ENCODE measurements at places on chromosomes 6 and 20.

DNA sequence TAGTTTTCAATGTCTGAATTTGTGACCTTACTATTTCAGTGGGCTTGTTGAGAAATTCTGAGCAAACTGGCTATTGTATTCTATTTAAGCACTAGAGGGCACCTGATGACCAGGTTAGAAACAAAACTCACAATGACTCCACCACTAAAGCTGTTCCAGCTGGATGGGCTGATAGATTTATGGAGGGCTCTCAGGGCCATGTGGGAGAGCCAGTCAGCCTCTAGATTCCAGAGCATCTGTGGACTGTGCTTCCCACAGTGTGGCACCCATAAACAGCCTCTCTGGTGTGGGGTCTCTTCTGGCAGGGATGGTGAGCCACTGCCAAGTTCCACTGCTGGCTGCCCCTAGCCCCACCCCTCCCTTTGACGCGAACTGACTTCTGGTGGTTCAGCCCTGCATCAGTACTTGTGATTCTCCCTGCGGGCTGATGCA lies 29.2 kb downstream of the C6orf58 start:
- no peak for DNase-seq

GRCh38 chr6:43257367-43258145 lies 14.3 kb downstream of the TTBK1 start:
- peak; percentile 12 for DNase-seq

- DNase-seq = peak; percentile 14
These were observed 26.2 kb downstream of the SLC16A10 start for GRCh38 chr6:111113336-111114086.

- DNase-seq = no peak
These were observed 111.1 kb downstream of the FOXC1 start for GRCh38 chr6:1720620-1721322.

- DNase-seq = no peak
These were observed 211.1 kb downstream of the BMP7 start for GRCh38 chr20:57055345-57055744.

GRCh38 chr6:29016559-29017427 lies 11.7 kb upstream of the ZNF311 start:
- DNase-seq = peak; percentile 85

- DNase-seq = no peak
These were observed 64.6 kb downstream of the SNX5 start for GRCh38 chr20:17904027-17904426.

DNA sequence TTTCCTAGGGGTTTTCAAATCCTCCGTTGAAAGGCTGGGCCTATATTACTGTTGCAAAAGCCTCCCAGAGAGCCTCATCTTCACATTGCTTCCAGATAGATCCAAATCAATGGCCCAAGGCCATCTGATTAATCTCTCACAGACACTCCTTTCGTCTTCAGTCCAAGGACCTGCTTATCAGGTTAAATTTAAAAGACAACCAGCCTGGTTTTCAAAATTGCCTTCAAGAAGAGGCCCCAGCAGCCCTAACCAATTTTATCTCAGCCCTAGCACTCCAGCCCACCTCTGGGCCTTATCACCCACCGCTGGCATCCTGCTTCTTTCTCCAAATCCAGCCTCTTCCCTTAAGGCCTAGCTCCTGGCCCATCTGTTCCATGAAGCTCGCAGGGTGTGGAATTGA lies 15.5 kb upstream of the CCND3 start:
- no peak for DNase-seq

DNA sequence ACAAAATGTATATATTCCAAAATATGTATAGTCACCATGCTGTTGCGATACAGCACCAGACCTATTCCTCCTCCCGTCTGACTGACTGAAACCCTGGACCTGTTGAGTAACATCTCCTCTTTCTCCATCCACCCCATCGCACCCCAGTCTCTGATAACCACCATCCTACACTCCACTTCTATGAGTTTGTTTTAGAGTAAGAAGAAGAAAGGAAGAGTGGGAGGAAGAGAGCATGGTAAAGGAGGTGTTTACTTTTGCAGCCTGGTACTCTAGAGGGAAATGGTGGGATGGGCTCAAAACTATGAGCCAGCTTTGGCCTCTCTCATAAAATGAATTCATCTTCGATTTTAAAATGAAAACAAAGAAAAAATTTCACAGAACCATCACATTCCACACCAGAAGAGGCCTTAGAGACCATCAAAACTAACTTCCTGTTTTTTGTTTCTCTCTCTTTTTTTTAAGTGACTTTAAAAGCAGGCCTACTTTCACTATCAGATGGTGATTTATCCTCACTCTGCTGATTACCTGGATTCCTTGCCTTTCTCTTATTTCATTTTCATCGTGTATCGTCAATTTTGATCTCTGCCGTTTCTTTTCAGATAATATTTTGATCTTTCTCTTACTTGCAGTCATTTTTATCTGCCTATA lies 16.8 kb upstream of the FUCA2 start:
- no peak for DNase-seq

- DNase-seq = no peak
These were observed 1.4 kb downstream of the CST3 start for GRCh38 chr20:23636182-23636907.

DNA sequence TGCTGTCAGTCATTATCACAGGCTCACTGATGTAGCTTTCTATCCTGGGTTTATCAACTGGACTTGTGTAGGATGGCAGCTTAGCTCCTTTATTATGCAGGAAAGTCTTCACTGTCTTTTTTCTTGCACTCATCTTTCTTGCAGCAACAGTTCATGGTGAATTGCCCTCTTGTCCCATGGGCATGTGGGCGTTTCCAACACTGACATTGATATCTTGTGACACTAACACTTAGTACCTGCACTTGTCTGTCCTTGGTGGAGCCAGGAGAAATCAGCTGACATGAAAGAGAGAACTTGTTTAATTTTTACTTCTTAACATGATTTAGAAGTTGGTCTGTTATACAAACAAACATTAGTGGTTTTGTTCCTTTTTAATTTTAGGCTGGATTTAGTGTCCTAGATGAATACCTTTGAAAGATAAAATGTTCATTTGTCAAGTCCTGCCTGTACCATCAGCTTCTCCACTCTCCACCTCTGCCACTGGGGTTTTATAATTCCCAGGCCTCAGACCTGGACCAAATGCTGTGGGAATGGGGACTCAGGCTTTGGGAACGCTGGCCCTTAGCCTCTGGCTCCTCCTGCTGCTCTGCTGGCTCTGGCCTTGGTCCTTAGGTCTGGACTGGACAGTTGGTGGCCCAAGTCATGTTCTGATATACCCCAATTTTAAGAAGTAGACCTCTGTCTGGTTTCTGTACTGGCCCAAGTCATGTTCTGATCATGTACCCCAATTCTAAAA lies 161.0 kb upstream of the LAMP5 start:
- no peak for DNase-seq

GRCh38 chr6:149433881-149434280 lies 33.8 kb downstream of the SUMO4 start:
- no peak for DNase-seq

GRCh38 chr20:37349517-37350491 lies 3.9 kb downstream of the SRC start:
- no peak for DNase-seq

- DNase-seq = no peak
These were observed 42.5 kb downstream of the ID4 start for GRCh38 chr6:19879663-19880062.

DNA sequence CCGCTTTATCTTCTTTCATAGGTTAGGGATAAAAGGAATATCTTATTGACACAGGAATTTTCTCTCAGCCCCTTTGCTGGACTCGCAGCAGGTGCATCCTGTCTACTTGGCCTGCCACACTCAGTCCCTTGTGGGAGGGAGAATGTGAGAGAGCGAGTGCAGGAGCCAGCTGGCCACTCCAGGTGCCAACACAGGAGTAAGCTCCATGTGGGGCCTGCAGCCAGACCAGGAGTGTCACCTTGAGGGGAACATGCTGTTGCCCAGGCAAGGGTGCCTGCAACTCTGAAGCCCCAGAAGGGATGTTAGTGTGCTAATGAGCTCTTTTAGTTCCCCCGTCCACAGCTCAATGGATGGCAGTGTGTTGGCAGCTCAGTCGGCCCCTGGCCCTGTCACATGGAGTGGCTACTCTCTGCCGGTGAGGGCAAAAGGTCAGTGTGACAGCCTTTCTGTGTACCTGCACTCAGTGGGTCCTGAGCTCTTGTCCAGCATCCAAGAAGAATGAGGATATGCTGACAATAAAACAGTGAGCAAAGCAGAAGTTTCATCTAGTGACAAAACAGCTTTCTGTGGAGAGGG lies 57.1 kb downstream of the CRYBG1 start:
- no peak for DNase-seq

- no peak for DNase-seq
These were observed 25.1 kb downstream of the KIF16B start for GRCh38 chr20:16548068-16548672.

- DNase-seq = no peak
These were observed 89.5 kb downstream of the TIAM2 start for GRCh38 chr6:155084431-155085123.
